GM18507 (cell line): ENCODE measurements at places on chromosomes 2 and 18.

DNA sequence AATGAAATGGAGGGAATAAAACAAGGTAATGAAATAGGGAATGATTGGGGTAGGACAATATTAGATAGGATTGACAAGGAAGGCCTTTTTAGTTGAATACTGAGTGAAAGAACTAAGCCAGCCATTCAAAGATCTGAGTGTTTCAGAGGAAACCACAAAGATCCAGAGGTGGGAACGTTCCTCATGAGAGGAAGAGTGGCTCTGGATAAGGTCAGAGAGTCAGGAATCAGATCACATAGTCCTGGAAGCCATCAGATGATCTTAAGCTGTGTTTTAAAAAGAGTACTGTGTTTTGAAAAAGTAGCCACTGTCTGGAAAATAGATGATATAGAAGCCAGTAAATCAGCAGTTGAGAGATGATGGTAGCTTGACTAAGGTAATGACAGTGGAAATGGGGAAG, 11.8 kb downstream of the TTLL4 start:
- no peak for DNase-seq

DNA sequence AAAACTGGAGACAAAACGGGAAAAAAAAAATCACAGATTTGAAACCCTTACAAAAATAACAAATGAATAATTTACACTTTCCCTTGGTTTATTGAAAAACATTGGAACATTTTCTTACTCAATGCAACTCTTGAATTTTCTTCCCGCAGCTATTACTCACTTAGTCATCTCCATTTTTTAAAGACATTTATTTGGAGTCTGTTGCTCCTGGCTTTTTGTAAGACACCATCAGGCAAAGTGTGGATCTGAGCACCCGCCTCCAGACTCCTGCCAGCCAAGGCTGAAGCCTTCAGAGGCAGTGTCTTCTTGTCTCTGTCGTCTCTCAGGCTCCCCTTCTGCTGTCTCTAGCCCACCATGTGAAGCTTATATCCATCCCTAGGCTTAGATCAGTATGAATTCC, 46.2 kb downstream of the TRIB2 start:
- DNase-seq: no peak

- DNase-seq: no peak
Measured at GRCh38 chr2:177519534-177520115, 127.1 kb downstream of the AGPS start.

- DNase-seq: no peak
Measured at GRCh38 chr18:56146565-56146964, 491.8 kb downstream of the TXNL1 start.

GRCh38 chr2:120401275-120402066, 55.5 kb downstream of the INHBB start:
- no peak for DNase-seq

DNA sequence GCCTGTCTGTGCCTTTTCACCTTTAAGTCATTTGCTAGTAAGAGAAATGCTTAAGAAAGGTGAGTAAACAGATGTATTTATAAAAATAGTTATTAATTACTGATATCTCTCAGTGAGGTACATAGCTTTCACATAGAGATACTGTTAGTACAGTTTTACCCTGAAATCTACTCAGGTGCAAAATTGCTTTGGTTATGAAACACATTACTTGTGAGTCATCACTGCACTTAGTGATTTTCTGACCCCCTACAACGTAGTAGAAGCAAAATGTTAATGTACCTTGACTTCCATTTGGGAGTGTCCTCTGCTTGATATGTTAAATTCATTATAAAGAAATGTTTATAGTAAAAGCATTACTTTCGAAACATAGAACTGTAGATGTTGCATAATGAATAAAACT, 6.5 kb downstream of the GLS start:
- DNase-seq: no peak

DNA sequence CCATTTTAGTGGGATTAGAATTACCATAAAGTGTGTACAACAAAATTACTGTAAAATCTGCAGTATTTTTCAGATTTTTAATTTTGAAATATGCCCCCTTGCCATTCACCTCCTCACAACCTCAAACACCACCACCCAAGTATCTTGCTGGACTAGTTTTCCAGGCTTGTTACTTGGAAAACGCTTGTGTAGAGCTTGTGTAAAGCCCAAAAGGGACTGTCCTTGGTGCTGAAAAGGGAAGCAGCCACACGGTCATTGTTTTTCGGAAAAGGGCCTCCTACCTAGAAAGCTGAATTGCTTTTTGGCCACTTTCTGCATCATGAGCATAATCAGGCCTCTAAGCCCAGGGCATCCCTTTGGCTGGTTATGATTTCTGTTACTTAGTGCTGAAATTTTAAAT, 563.4 kb downstream of the LRRTM4 start:
- no peak for DNase-seq

- no peak for DNase-seq
Measured at GRCh38 chr2:62363166-62363565, 142.8 kb downstream of the TMEM17 start.

DNA sequence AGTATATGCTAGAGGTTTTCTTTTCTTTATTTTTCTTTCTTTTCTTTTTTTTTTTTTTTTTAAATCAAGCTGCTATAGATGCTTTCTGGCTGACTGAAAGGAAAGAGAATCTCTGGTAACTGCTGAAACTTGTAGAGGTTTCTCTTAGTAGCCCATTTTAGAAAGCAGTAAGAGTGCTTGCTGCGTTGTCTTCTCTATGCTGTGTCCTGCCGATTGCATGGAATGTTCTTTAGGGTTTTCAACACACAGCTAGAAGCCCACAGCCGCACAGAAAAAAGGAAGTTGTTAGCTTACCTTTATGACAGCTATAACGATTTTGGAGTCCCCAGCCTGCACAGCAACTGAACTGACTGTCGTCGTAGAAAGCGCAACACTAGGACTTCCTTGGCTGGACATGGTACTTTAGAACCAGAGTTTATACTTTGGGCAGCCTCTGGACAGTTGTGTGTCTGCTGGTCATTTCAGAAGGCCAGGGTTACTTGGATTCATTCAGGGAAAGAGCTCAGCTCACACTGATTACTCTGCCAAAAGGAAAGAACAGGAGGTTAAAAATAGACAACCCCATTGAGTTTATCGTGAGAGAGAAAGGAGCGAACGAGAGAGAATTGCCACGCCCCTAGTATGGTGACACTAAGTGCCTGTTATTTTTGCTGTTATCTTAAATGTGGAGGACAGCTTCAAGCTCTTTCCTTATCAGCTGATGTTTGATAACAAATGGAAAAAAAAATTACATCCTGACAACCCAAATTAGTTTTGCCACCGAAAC, at the start of gene CCDC141:
Gene CCDC141, minus strand, starts transcription at position 592 of the 766 bp plus-strand sequence. Its CDS starts 196 bp downstream, at position 396.
- no peak for DNase-seq

DNA sequence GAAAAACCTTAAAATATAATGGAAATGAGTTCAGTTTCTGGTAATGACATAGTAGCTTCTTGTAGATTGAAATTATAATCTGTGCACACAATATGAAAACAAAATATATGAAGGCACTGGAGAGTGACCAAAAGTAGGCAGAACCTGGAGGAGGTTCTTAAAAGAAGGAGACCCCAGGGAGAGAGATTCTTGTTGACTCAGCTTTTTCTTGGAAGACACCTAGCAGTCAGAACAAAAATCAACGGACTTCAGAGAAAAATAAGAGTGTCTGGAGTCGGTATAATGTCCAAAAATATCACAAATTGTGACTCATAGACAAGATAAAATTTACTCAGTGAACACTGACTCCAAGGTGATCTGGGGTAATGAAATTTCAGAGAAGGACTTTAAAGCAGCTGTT, 286.5 kb downstream of the CCDC178 start:
- DNase-seq: no peak
